CD4-positive, alpha-beta T cell treated with Interleukin-10 for 1 hour (primary cell): ENCODE measurements at places on chromosomes 12 and 14.
A peak's percentile ranks its signal among the peaks of the same experiment; 100 is the strongest.

DNA sequence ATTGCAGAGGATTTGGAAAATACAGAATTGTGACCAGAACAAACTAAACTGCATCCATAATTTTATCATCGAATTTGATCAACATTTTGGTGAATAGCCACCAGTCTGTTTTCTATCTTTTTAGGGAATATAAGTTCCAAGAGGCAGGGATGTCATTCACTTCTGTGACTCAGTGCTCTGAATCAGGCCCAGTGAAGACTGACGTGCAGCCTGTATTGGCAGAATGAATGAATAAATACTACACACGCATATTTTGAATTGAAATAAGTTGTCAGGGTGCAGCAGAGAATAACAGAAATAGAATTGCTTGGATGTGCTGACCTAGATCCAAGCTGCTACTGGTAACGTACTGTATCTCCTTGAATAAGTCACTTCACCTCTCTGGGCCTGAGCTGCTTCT is 1.3 kb upstream of the EMP1 start:
- DNase-seq: no peak

DNA sequence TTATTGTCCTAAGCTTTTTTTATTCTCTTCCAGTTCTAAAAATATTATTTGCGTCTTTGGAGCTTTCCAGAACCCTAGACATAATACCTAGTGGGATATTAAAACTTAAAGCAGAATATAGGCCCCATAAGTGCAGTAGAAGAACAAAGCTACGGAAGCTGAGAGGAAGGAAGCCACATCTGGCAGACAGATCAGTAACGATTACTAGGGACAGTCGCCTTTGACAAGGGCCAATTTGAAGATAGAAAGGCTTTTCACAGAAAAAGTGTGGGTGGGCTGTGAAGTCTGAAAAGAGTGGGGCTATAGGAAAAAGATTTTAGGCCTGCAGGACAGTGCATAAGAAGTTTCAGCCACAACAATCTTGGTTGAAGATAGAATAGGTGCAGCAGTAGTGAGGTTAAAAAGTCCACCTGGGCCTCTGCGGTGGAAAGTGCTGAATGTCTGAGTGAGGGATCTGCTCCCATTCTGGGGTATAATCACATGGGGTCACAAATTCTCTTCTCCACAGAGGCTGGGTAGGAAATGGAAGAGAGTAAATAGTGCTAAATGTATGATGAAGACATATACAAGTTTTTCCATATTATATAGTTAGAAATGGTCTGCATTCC is 114.5 kb downstream of the CMAS start:
- DNase-seq: peak; percentile 27

DNA sequence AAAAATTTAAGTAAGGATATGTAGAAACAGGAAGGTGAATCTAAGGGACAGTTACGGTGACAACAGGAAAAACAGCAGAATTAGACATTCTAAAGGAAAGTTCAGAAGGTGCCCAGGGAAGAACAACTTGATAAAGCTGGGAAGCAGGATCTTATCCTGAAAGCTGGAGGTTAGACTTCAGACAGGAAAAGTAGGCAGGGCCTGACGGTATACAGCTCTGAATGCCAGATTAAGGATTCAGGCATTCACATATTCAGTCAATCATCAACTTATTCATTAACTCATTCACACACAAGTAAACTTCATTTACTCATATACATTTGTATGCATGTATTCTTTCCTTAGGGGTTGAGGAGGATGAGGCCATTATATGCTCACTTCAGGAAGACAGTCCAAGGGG is 81.3 kb downstream of the RALGAPA1 start:
- DNase-seq: no peak

- no peak for DNase-seq
Observed at GRCh38 chr12:117459229-117459628, 97.8 kb upstream of the NOS1 start.

- no peak for DNase-seq
Observed at GRCh38 chr14:99772371-99773283, 20.6 kb upstream of the EML1 start.

- DNase-seq: no peak
Observed at GRCh38 chr14:43438056-43438455, 1069.0 kb downstream of the FSCB start.
